ENCODE measurements at places on chromosomes 3 and 15. TPM values are rescaled to one million over a fixed set of nuclear protein-coding genes. Genes with fewer than 3 reads are reported as not detected.
A peak's percentile ranks its signal among the peaks of the same experiment; 100 is the strongest.

GRCh38 chr3:161925749-161926360 lies 429.2 kb downstream of the OTOL1 start:
- no peak for DNase-seq

DNA sequence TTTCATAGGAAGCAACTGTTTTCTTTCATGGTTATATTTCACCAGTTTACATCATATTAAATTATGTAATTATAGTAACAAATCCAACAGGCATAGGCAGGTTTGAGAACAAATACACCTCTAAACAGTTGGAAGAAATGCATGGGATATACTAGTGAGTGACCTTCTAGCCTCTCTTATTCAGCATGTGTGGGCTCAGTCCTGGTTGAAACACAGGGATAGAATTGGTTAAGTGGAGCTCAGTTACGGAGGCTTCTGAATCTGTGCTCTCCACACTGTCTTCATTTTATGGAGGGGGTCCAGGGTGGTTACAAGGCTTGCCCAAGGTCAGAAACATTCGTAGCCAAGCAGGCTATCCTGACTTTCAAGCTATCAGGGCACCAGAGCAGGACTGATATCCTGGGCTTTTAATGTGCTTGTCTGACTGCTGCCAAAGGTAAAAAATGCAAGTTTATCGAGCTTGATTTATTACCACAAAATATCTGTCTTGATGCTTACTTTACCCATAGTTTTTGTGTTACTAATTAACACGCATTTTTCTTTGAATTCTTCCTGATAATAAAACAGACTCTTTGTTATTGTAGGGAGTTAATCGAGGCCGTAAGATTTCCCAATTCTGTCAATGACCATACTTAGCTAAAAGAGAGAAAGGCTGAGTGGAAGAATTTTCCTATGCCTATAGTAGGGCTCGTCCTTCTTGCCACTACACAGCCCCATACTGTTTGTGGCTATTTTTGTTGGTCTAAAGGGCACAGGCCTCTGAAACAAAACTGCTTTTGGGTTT lies 89.6 kb downstream of the FILIP1L start:
- DNase-seq: no peak

- DNase-seq: no peak
Measured at GRCh38 chr3:138349926-138350665, 1.7 kb downstream of the MRAS start.

DNA sequence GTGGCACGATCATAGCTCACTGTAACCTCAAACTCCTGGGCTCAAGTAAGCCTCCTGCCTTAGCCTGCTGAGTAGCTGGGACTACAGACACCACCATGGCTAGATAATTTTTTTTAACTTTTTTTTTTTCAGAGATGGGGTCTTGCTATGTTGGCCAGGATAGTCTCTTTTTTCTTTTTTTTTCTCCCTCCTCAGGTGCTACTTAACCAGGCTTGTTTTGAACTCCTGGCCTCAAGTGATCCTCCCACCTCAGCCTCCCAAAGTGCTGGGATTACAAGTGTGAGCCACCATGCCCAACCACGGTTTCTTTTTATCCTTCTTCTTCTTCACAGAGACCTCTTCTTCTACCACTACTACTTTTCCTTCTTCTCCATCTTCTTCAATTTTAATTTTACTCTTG lies 53.8 kb upstream of the MAP4 start:
- no peak for DNase-seq

DNA sequence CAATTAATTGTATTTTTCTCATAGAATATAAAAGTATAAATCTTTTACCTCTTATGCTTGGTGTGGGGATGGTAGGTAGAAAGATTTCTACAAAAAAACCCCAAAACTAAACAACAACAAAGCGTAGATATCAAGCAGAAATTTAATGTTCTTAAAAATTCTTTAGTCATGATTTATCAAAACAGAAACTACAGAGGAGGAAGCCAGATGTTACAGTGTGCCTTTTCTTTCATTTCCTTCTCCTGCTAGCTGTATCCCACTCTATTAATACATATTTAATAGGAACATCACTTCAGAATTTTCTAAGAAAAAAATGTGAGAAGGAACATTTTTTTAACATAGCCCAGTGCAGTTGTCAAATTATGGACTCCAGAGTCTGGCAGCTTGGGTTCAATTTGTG lies 420.6 kb downstream of the TUSC7 start:
- DNase-seq: no peak

GRCh38 chr3:175898194-175898593 lies 1039.1 kb downstream of the NAALADL2 start:
- DNase-seq: no peak

- DNase-seq: peak; percentile 63
Measured at GRCh38 chr15:34583399-34584329, at the start of gene GOLGA8B. TSS of gene GOLGA8B (minus strand) at chr15:34583651. CDS start at chr15:34535912, 47,739 bp downstream.

The CFAP100 gene
- total RNA-seq: 1.5 TPM

The STOML1 gene
- total RNA-seq: 15.2 TPM

The GPR15 gene
- 0.36 TPM for total RNA-seq
